Natural killer cell treated with Interleukin-12 subunit alpha and Interleukin-12 subunit beta and Interleukin-15 and Interleukin-18, amount 100 ng/mL, for 72 hours (primary cell): ENCODE measurements at places on chromosomes 2 and 18. TPM values are rescaled to one million over a fixed set of nuclear protein-coding genes. Genes with fewer than 3 reads are reported as not detected.

Gene HMSD
- total RNA-seq, result 10.3 TPM

Gene RGPD3
- total RNA-seq, result not detected

Gene SH2D6
- 0.81 TPM for total RNA-seq

Gene SRD5A2
- not detected for total RNA-seq

Gene SULT1C3
- total RNA-seq, result not detected

Gene MOGAT1
- not detected for total RNA-seq

Gene CCDC150
- 12.0 TPM for total RNA-seq

GRCh38 chr2:37357069-37357468 lies 12.6 kb downstream of the QPCT start:
- DNase-seq, result no peak

GRCh38 chr18:75280427-75281280 lies 70.1 kb downstream of the TSHZ1 start:
- DNase-seq, result no peak

- DNase-seq, result no peak
Measured at GRCh38 chr2:190701586-190701985, 52.7 kb downstream of the NAB1 start.

GRCh38 chr2:110983133-110983532 lies 137.6 kb upstream of the BCL2L11 start:
- no peak for DNase-seq

- no peak for DNase-seq
Measured at GRCh38 chr2:43152741-43153647, 73.4 kb downstream of the ZFP36L2 start.

DNA sequence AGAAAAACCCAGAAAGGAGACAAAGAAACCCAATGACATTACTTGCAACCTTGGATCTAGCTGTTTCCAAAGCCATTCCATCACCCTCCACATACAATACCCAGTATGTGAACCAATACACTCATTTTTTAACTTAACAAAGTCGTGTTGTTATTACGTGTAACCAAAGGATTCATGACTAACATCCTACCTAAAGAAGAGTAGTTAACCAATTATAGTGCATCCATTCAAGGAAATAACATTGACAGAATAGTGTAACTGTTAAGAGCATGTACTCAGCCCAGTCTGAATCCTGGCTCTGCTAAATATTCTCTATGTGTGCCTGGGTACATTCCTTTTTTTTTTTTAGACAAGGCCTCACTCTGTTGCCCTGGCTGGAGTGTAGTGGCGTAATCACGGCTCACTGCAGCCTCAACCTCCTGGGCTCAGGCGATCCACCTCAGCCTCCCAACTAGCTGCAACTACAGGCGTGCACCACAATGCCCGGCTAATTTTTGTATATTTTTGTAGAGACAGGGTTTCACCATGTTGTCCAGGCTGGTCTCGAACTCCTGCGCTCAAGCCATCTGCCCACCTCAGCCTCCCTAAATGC lies 9.9 kb downstream of the TLK1 start:
- no peak for DNase-seq

DNA sequence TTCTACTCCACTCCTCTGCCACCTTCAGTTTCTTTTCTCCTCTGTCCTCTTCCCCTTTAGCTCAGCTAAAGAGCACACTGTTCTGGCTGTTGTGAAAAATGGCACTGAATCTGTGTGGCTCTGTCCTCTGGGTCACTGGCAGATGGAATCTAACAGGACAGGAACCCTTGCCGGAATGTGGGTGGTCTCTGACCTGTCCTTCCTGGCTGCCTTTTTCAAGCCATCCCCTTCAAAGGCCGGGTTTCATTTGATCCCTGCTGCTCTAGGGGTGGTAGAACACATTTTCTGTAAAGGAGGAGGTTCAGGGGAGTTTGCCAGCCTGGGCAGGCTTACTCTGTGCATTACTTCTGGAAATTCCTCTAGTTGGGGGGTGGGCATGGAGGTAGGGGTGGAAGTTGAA lies 29.9 kb downstream of the MTCL1 start:
- no peak for DNase-seq

GRCh38 chr18:54769526-54770464 lies 58.5 kb upstream of the RAB27B start:
- DNase-seq, result no peak

GRCh38 chr18:39302481-39302880 lies 1736.9 kb upstream of the CELF4 start:
- no peak for DNase-seq

DNA sequence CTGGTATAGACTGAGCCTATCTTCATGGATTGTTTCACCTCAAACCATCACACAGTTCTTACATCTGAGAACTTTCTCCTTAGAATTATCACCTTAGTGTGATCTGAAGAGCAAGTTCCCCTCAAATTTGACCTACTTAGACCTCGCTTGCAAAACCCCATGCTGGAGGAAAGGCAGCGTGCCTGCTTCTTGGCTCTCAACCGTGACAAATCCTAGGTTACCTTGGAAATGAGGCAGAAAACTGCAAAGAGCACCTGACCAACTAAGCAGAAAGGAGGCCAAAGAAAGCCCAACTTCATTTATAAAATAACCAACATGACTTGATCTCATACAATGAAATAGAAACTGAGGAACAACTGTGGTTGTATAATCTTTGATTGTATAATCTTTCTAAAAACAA lies 146.4 kb downstream of the RAB3GAP1 start:
- DNase-seq, result no peak
